ENCODE measurements at places on chromosomes 1 and 21.

- DNase-seq: no peak
Measured at GRCh38 chr21:21045518-21045917, 47.3 kb downstream of the NCAM2 start.

GRCh38 chr1:201355471-201355870 lies 22.0 kb downstream of the TNNT2 start:
- no peak for DNase-seq

GRCh38 chr21:38881131-38881530 lies 75.4 kb downstream of the ETS2 start:
- DNase-seq: no peak

DNA sequence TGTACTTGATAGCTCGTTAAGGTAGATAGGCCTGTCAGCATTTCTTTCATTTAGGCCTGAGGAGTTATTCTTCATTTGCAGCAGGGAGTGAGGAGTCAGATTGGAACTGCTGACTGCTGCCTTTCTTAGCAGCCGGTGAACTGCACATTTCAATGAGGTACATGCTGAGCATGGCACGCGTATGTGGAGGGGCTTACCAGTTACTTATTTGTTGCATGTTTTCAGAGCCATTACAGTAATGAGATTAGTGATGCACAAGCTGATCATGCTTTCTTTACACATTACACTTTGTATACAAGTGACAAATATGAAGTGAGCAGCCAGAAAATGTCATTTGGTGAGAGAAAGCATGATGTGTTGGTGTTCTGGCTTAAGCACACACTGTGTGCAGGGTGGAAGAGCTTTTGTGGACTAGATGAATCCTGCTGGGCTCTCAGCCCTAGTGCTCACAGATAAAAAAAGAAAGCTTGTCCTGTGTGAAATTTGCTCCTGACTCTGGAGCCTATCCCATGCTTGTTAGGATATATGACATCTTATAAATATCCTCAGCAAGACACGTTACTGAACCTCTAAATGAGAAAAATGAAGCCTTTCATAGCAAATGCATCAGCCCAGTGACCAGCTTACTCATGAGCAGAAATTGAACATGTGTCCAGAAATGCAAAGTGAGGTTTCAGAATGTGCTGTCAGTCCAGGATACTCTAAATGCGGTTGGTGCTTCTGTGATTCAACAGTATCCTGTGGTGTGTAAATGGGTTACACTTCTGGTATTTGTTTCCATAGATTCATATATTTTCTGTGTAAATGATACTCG lies 574.7 kb upstream of the ADGRL2 start:
- DNase-seq: no peak

DNA sequence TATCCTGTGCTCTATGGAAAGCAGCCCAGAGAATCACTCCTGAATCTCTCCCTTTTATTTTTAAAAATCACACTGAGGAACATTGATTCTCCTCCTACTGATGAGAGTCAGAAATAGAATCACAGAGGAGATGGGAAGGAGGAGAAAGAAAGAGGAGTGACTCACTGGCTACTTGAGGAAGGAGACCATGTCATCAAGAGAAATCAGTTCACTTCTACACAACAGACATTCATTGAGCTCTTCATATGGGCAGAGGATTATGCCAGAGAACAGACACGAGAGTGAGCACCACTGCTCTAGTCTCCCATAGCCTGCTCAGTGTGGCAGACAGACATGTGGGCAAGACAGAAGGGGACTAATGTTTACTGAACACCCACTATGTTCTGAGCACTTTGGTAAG lies 44.2 kb downstream of the RAB3B start:
- DNase-seq: no peak

DNA sequence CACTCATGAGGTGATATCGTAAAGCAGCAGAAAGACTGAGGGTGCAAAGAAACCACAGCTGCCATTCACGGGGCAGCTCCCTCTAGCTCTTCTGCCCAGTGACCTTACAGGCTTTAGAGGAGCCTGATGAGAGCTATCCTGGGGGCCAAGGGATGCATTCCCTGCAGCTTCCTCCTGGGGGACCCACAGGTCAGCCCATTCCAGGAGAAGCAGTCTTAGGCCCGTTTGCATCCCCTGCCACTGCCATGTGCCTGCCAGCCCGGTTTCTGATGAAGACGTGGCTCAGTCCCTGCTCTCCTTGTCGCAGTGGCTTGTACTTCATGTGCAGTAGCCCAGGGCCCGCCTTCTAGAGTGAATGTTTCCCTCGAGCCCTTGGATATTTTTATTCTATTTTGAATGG lies 22.8 kb downstream of the ATP5PO start:
- peak; percentile 24 for DNase-seq

DNA sequence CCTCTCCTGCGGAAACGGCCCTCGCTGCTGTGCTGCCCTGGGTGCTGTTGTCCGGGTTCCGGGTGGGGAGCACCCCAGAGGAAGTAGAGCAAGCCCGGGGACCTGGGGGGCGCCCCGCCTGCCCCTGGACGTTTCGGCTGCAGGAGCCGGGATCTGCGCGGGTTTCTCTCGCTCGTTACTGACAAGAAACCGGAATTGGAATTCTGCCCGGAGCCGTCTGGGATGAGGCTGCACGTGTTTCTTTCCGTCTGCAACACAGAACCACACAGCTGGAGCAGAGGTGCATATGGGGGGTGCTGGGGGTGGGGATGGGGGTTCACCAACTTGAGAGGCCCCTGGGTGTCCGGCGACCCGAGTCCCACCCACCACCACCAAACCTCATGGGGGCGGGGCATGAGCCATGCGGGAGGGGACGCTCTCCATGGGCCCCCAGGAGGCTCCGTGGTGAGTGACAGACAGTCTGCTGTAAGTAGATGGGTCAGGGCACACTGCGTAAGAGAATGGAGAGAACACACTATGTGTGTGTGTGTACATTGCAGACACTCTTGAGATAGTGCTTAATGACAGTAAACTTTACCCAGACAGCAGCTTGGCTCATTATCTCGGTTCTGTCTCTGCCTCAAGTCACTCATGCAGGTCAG lies 261.4 kb upstream of the C1orf174 start:
- no peak for DNase-seq

Data from nephron progenitor cell (in vitro differentiated cells).